NCI-H1694 (cell line): ENCODE measurements at places on chromosomes 3 and 15.

- no peak for DNase-seq
These were observed 24.3 kb downstream of the APBA2 start for GRCh38 chr15:28909958-28910500.

DNA sequence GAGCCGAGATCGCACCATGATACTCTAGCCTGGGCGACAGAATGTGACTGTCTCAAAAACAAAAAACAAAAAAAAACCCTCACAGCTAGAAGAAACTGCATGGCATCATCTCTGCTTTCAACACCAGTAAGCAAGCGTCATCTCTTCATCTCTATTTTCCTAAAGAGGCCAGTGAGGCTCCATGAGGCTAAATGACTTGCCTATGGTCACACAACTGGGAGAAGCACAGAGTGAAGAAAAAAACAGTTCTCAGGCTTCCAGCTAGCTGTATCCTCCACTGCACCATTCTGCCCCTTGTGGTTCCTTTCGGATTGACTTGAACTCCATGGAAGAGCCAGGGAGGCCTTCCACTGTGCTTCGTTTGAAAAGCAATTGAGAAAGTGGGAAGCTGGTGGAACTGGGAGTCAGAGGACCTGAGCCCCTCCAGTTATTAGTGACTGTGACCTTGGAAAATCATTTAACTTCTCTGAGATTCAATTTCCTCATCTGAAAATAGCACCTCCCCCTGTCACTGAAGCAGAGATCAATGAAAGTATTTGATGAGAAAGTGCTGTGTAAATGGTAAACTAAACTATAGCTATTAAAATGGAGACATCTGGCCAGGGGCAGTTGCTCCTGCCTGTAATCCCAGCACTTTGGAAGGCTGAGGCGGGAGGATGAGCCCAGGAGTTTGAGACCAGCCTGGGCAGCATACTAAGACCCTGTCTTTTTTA is 32.1 kb upstream of the DENND4A start:
- DNase-seq, result peak; percentile 52

GRCh38 chr3:141979050-141979671 is 102.7 kb downstream of the ATP1B3 start:
- DNase-seq, result no peak

DNA sequence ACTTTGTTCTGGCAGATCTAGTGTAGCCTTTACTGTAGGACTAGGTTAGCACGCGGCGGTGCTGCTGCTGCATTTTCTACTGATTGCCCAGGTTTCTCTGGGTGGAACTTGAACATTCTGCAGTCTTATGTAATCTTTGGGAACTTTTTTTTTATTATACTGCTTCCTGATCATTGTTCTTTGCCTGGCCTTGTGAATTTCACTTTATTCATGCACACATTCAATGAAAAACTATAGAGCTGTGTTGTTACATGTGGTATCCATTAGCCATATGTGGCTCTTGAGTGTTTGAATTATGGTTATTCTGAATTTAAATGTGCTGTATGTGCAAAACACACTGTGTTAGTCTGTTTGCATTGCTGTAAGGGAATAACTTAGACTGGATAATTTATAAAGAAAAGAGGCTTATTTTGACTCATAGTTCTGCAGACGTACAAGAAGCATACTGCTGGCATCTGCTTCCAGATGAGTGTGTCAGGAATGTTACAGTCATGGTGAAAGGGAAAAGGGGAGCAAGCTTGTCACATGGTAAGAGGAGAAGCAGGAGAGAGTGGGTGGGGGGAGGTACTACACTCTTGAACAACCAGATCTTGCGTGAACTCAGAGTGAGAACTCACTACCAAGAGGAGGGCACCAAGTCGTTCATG is 26.5 kb downstream of the MEF2A start:
- no peak for DNase-seq

DNA sequence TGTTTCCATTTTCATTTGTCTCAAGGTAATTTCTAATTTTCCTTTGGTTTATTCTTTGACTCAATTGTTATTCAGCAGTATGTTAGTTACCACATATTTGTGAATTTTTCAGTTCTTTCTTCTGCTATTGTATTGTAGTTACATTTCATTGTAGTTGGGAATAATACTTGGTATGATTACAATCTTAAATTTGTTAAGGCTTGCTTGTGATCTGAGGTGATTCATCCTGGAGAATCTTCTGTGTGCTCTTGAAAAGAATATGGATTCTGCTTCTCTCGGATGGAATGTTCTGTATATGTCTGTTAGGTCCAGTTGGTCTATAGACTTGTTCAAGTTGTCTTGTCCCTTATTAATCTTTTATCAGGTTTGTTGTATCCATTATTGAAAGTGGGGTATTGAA is 63.4 kb upstream of the VEPH1 start:
- DNase-seq, result no peak

GRCh38 chr3:67644827-67645226 is 9.6 kb downstream of the SUCLG2 start:
- DNase-seq, result no peak

DNA sequence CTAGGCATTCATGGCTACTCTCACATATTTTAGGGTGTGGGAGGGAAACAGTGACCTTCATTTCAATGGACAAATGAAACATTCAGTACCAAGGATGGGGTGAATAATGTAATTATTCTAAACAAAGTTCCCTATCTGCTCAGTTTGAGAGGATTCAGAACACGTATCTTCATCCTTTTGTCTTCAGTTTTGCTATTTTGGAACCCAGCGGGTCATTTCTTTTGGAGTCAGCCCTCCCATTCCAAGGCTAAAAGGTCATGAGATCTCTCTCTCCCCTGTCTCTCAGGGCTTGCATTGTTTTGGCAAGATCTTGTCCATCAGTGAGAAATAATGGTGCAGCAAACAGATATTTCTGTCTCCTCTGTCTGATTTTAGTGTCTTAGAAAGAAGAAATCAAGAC is 16.3 kb upstream of the GATM start:
- no peak for DNase-seq

- no peak for DNase-seq
These were observed 6.4 kb upstream of the DNAAF4 start for GRCh38 chr15:55514414-55514850.
